ENCODE measurements at places on chromosomes 7 and 10.

GRCh38 chr7:69996121-69996520, 397.8 kb downstream of the AUTS2 start:
- DNase-seq, result no peak

- DNase-seq, result no peak
Observed at GRCh38 chr10:48497780-48498770, 106.8 kb downstream of the ARHGAP22 start.

DNA sequence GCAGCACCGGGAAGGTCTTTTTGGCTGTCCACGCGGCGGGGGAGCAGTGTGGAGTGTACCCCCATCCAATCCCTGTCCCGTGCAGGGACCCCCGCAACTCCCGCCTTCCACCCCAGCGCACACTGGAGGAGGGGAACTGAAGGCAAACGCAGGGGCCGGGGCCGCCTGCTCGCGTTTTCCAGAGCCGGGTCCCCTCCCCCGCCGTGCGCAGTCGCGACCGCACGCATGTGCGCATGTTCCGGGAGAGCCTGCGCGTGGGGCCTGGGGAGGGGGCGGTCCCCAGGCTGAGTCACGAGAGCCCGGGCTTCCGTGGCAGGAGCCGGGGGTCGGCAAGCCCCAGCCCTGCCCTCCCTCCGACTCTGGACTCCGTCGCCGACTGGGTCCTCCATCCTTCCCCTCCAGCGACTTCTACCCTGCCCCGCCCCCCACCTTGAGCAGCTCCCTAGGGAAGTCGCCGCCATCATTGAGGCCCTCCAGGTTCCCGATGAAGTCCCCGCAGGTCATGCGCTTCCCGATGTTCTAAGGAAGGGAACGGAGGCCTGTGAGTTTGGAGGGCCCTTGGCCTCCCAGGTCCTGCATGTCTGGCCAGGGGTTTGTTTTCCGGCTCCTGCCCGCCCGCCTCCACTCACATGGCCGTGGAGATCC, 8.0 kb downstream of the PSD start:
- DNase-seq, result peak; percentile 43

DNA sequence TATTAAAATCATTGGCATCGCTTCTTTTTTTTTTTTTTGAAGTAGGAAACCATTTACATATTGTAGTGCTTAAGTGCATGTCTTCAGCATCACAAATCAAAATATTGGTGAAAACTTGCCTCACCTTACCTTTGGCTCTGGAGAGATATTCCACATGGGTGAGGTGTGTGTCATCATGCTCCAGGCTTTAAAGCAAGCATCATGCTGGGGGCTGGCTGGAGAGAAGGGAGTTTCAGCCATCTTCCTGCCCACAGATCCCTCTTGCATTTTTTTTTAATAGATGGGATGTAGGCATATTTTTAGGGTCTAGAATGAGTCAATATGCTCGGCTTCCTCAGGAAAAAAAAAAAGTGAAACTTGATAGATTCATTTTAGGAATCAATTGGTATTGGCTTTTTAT, 2.3 kb upstream of the INSYN2A start:
- DNase-seq, result no peak

DNA sequence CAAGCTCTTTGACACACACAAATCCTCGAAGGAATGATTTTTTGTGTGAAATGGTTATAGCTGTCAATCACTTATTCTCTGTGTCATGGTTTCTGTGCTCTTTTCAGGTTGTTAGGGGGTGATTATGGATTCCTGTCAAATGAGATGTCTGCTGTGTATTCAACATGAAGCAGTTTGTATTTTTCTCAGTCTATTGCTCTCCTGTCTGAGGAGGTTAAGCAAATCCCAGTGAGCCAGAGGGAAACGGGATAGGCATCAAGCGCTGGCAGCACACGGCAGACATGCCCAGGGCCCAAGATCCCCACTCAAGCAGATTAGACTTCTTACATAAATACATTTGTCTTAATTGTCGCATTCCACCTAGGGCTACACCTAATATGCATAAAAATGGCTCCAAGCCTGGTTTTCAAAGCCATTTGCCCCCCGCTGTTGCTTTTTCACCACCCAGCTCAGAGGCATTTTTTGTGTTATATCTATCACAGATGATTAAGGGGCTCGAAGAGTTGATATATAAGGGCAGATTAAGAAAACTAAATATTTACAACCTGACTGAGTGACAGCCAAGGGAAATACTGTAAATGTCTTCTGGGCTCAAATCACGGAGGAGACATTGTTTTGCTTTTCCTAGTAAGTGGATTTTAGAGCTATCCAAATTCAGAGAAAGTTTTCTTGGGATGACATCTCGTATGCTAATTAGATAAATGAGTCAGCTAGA, 192.7 kb upstream of the LRGUK start:
- no peak for DNase-seq

DNA sequence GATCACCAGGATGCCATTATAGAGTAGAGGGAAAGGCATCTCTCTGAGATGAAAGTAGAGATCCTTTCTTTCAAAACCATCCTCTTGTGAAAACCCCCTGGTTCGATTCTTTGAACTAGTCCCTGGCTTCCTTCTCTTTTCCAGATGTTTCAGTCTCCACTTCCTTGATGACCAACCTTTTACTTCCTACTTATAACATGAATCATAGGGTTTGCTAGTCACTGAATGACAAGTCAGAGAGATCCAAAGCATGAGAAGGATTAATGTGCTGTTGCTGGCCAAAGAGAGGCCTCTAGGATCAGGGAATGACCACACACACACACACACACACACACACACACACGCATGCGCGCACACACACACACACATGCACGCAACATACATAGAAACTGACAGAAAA, 161.1 kb upstream of the FRMD4A start:
- DNase-seq, result no peak

GRCh38 chr10:113626809-113627355, 37.0 kb downstream of the NRAP start:
- DNase-seq, result no peak

DNA sequence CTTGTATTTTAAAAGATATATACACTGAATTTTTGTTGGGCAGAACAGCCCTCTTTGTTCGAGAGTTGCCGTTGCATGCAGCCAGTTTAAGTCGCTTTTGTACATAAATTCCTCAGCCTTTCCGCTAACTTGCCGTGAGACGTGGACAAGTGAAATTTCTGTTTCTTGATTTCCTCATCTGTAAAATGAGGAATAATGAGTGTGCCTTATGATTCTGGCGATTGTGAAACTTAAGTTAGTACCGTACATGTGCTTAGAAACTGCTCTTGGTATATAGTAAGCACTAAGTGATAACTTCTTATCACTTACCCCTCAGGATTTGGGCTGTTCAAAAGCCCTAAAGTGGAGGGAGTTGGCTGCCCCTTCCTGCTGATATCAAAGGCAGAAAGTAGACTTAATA, 1.4 kb downstream of the CCNJ start:
- no peak for DNase-seq

DNA sequence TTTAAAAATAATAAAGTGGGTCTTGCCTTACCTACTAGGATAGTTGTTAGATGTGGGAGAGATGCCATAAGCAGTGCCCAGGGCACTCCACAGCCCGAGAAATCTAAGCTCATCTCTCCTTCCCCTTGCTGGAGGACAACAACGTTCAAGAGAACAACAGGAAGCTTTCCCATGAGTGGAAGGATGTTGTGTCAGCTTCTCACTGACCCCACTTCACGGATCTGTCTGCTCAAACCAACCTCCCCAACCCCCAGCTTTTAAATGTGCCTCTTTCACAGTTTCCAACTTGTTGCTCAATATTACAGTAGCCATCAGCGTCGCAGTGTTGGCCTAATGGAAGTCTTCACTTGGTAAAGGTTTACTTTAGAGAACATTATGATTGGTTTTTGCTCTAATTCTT, 72.1 kb downstream of the PTPRE start:
- DNase-seq, result no peak

- no peak for DNase-seq
Observed at GRCh38 chr10:124299696-124300095, 119.0 kb downstream of the OAT start.

- DNase-seq, result no peak
Observed at GRCh38 chr10:112047674-112048073, 135.9 kb downstream of the GPAM start.

- DNase-seq, result peak; percentile 39
Observed at GRCh38 chr7:17150018-17150417, 148.4 kb upstream of the AHR start.

DNA sequence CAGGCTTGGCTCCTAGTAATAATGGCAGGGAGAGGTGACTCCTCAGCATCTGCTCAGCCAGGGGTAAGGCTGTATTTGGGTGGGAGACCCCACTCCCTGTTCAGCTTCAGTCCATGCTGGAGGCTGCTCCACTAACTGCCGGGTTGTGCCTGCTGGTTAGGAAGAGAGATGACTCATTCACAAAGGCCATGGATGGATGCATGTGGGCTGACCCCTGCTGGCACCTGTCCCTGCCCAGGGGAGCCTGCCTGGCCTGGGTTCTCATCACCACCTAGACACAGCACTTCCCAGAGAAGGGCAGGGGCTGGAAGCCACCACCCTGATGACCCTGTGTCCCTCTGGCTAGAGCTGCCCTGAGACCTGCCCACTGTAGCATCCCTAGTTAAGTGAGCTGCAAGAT, 59.0 kb downstream of the VSTM4 start:
- DNase-seq, result no peak

DNA sequence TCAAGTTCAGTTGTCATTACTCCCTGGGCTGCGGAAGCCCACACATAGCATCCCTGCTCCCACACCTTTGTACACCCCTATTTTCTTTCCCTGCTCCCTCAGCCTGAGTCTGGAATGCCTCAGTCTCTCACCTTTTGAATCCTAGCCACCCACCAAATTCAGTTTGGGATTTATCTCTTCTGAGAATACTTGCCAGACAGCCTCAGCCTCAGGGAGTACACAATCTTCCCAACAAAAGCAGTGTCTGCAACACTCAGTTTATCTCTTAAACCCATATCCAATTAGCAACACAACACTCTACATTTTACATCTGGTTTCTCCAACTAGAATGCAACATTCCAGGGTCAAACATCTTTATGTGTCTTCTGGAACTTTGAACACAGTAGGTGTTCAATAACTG, 190.2 kb downstream of the GPAM start:
- no peak for DNase-seq

Data from activated CD4-positive, alpha-beta T cell treated with anti-CD3 and anti-CD28 coated beads, Interleukin-2, amount 50 U/mL, for 16 hours (primary cell).